Stimulated activated CD8-positive, alpha-beta memory T cell treated with anti-CD3 and anti-CD28 coated beads, Interleukin-2, amount 100 ng/mL, for 48 hours (primary cell): ENCODE measurements at places on chromosomes 4 and X.

GRCh38 chr4:20451986-20452385 lies 200.3 kb downstream of the SLIT2 start:
- no peak for DNase-seq

GRCh38 chrX:13387666-13388494 lies 68.0 kb upstream of the ATXN3L start:
- no peak for DNase-seq

GRCh38 chrX:110123331-110123782 lies 120.4 kb downstream of the TMEM164 start:
- no peak for DNase-seq

DNA sequence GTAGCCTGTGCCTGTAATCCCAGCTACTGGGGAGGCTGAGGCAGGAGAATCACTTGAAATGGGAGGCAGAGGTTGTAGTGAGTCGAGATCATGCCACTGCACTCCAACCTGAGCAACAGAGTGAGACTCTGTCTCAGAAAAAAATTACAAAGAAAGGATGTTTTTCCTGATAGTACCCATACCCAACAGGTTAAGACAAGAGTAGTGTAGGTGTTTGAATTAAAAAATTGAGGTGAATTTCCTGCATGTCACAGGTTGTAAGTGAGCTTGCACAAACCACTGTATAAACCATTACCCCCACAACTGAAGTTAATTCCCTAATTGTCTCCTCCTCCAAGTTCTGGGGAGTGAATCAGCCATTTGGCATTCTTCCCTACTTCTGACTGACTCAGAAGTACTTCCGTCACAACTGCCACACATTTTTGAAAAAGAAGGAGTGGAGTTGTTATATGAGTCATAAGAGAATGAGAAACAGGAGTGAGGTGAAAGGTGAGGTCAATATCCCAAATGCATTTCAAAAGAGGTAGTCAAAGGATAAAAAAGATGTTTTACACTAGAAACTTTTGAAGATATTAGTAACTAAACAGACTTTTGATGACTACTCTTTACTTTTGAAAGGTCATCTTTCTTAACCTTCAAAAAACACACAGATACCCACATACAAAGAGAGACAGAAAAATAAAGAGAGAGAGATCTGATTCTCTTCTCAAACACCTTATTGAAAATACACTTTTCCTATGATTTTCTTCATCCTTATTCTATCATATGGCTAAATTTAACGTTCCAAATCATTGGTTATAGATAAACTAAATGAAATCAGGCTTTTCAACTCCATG lies 134.5 kb downstream of the BTC start:
- DNase-seq = no peak
